GM23248 (cell line): ENCODE measurements at places on chromosomes 2 and 18. TPM values are rescaled to one million over a fixed set of nuclear protein-coding genes. Genes with fewer than 3 reads are reported as not detected.
A peak's percentile ranks its signal among the peaks of the same experiment; 100 is the strongest.

GAD1 gene
- 0.13 and 2.6 TPM in 2 replicates for total RNA-seq

SLC16A14 gene
- not detected in 2 replicates for total RNA-seq

PLGLB1 gene
- 0.22 and 0.38 TPM in 2 replicates for total RNA-seq

RPE gene
- 80.9 and 100.0 TPM in 2 replicates for total RNA-seq

DNA sequence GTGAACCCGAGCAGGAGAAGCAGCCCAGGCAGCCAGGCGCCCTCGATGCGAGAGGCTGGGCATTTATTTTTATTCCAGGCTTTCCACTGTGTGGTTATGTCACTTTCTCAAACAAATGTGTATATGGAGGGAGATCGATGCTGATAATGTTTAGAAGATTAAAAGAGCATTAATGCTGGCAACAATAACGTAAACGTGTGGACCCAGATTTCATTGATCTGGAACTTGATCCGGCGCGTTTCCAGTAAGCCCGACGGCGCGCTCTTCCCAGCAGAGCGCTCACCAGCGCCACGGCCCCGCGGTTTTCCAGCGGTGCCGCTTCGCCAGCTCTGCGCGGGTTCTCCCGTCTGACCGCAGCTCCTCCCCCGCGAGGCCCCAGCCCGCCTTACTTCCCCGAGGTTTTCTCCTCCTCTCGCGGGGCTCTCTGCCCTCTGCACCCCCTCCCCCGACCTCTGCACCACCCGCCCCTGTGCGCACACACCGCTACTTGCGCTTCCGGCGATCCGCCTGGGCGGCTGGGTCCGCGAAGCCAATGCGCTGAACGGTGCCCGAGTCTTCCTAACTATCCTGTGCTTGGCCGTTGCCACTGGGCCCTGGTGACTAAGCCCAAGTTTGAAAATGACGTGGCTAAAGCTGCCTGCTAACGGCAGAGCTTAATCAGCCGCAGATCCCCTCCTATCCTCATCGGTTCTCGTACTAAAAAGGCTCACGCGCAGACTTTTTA is 6.1 kb downstream of the ONECUT2 start:
- H3K27ac ChIP-seq, result no peak overlapping the region
- H3K36me3 ChIP-seq, result no peaks in the 10 kb centered on the region
- peaks cover 90% of the 10 kb centered on the region for H3K27me3 ChIP-seq
- peak; percentile 76 for DNase-seq
- H3K4me3 ChIP-seq, result peak overlapping the region; percentile 59
- peaks cover 6% of the 10 kb centered on the region for H3K4me1 ChIP-seq

DNA sequence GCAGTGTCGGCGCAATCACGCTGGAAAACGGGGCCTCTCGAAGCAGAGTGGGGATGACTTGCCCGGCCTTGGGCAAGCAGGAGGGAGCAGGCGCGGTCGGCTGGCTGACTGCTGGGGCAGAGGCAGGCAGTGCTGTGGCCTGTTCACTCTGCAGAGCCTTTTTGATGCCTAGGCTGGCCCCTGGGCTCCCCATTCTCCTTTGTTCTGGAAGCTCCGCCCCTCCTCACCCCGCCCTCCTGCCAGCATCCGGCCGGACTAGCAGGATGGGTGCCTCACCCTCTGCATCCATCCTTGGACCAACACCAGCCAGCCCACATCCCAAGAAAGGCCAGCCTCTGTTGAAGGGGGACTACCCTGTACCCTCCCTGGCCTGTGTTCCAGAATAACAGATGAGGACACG is at the start of gene ASPRV1:
Gene ASPRV1, minus strand, starts transcription at position 136 of the 400 bp plus-strand sequence. CDS start 195 bp downstream, outside the sequence.
- no peak within 1 kb of the TSS for H3K4me3 ChIP-seq
- no peaks in the 10 kb centered on the region for H3K36me3 ChIP-seq
- no peak for DNase-seq
- peaks cover 15% of the 10 kb centered on the region; the same call in 1 of the 2 replicates for H3K27me3 ChIP-seq
